ENCODE measurements at places on chromosomes 12 and 14. TPM values are rescaled to one million over a fixed set of nuclear protein-coding genes. Genes with fewer than 3 reads are reported as not detected.

- no peak for DNase-seq
Measured at GRCh38 chr12:66235626-66236281, 46.7 kb downstream of the IRAK3 start.

GRCh38 chr14:52405314-52405713 is 91.2 kb downstream of the PTGER2 start:
- no peak for DNase-seq

DNA sequence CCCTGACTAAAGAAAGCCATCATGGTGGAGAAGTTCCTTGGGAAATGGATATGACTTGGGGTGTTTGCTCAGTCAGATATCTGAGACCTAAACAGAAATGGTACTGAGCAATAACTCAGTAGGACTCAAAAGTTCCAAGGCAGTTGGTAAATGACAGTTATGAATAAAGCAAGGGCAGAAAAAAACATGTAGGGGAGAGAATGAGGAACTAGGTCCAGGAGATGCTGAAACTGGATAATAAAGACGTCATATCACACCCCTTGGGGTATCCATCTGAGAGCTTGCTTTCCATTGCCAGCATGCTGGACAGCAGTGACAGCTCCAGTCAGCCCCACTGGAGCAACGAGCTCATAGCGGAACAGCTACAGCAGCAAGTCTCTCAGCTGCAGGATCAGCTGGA is 37.5 kb downstream of the RPGRIP1 start:
- no peak for DNase-seq

DNA sequence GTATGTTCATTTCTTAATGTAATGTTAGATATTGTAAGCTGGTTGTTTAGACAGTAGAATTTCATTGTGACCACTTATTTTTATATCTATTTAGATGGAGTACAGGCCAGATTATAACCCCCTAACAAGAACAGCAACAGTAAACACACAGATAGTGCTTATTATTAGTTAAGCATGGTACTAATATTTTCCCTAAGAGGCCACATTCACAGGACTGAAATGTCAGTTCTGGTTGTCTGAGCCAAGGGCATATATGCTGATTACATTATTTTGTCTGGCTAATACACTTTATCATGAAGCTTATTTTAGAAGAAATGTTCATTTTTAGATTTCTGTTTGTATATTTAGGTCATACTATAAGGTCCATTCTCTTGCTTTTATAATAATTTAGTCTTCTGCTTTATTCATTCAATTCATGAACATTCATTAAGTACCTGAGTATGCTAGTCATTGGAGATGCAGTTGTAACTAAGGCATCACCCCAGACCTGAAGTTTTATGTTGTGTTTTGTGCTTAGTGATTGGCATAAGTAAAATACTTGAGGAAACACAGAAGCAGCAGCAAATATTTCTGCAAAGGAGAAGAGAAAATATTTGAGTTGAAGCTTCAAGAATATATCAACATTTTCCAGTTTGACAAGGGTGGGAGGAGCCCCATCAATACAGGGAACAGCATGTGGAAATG is 413.7 kb downstream of the RAD51B start:
- DNase-seq = no peak

GRCh38 chr12:38101753-38102152 is 214.8 kb upstream of the ALG10B start:
- DNase-seq = no peak

DNA sequence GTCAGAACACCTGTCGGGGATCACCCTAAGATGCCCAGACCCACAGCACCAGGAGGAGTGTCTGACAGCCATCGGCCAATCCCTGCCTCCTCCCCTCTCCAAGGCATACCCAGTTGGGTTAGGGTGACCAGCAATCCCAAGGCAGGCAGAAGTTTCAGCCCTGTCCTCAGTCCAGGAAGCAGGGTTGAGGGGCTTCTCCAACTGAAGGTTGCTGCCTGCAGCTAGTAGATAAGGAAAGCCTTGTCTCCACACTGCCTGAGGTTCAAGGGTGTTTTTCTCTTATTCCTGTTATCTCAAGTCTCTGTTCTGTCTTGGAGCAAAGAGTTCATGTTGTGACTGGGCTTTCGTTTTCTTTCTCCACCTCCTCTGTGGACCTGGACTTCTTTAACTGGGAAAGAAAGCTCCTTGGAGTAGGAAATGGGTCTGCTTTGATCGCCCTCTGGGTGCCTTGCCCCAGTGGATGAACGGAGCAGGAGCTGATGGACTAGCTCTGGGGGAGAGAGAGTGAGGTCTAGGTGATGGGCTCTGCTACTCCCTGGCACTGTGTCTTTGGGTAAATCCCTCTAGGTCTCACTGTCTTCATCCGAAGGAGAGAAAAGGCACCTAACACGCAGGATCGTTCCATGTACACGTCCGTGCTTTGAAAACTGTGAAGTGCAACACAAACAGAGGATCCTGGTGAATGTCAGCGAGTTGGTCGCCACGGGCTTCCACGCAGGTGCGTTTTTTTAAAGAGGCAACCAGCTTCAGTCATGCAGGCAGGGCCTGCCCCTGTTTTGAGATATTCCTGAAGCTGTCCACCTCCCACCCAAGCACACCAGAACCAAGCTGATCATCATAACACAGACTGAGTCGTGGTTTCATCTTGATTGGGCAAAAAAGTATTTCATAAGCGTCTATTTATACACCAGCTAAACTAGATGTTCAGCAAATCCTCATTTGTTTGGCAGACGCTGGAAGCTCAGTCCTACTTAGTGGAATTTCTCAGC is 52.5 kb upstream of the FOXN3 start:
- peak; percentile 20 for DNase-seq

DNA sequence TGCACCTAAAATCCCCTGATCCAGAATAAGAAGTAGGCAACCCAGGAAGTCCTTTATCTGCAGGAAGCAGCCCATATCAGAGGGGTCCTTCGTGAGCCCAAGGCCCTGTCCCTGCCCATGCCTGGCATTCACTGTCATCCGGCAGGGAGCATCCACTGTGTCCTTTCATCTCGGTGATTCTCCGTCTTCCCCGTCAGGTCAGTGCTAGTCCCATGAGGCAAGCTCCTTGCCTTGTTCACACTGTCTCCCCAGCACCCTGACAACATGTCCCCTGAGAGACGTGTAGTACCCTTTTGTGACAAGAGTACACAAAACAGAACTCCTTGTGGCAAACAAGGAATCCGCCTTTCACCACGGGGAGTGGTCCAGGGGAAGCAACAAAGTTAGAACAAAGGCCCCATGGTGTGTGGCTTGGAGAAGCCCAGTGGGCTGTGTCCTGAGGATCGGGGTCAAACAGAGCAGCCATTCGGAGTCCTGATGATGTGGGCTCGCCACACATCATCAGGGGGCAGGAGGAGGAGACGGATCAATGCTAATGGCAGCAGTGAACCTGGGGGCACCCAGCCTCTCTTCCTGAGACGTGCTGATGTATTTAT is 112.1 kb downstream of the DICER1 start:
- DNase-seq = no peak

DNA sequence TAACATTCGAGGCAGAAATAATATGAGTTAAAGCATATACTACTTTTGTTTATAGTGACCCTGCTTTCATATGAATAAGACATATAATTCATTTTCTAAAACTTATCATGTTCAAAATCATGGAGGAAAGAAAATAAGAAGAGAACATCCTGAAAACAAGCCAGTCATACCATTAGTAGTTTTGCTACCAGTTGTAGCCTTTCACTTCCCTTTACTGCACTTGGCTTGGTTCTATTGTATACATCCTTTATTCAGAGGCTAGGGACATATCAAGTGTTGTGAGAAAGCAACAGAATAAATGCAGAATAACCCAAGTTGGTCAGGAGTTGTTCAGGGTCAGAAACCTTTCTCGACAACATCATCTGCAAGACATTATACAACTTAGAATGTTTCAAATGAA is 598.7 kb downstream of the SOX5 start:
- no peak for DNase-seq

DNA sequence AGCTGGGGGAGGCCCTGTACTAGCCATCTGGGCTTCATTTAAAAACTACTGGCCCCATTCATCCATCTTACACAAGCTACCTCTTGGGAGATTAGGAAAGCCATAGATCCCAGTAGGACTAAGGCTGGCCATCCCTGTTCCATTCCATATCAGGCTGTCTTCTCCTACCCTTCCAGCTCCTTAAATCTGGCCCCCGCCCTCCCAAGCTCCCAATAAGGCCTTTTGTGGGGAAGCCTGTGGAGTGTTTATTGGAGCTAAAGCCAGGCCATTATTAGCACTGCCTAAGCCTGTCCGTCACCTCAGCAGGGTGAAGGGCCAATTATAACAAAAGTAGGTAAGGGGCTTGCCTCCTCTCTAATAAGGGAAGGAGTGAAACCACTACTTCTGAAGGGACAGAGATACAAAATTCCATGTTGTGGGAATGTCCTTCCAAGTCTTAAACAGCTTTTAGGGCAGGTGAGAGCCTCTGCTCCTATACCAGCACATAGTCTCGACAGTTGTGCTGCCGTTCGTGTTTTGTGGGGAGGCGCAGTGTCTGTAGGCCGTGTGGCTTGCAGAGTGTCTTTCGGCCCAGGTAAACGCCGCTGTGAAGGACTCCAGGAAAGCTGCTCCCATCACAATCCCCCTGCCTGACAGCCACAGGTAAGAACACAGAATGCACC is 3.7 kb downstream of the MYL6 start:
- DNase-seq = peak; percentile 9

DNA sequence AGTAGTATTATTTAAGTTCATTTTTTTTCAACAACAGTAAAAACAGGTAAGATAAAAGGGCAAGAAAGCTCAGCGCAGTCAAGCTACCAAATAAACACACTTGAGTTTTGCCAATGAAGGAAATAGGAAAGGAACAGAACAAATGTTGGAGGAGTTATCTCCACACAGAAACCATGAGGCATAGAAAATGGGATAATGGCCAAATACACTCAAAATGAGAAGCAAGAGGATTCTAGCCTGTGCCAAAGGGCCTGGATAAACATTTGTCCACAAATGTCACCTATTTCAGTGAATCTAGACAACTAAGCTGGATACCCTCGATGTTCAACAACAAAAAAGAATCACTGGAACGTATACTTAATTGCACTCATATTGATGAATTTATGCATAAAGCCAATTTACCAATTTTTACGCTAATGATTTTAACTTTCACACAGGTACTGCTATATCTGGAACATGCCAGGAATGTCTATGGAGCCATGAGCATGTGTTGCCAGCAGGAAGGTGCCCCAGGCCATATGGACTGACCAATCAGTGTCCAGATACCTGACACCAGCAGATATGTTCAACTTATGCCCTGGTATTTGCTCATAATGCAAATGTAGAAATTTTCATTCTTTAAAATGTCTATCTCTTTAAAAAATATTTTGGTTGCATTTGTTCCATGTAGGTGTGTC is 21.1 kb downstream of the ST8SIA1 start:
- no peak for DNase-seq

DNA sequence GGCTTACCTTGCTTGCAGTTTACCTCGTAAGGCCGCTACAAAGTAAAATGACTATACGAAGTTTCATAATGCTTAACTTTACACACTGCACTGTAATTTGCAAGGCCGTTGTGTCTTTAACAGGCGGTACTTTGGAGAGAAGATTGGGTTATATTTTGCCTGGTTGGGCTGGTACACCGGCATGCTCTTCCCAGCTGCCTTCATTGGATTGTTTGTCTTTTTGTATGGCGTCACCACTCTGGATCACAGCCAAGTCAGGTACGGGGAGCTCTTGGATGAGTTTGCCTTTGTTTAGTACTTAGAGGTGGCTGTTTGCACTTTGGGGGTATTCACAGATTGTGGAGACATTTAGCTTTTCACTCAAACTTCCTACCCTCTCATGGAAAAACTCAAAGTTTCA is 167.8 kb downstream of the SLC5A8 start:
- peak; percentile 51 for DNase-seq

- DNase-seq = no peak
Measured at GRCh38 chr14:102728501-102728900, 48.7 kb upstream of the TRAF3 start.

DNA sequence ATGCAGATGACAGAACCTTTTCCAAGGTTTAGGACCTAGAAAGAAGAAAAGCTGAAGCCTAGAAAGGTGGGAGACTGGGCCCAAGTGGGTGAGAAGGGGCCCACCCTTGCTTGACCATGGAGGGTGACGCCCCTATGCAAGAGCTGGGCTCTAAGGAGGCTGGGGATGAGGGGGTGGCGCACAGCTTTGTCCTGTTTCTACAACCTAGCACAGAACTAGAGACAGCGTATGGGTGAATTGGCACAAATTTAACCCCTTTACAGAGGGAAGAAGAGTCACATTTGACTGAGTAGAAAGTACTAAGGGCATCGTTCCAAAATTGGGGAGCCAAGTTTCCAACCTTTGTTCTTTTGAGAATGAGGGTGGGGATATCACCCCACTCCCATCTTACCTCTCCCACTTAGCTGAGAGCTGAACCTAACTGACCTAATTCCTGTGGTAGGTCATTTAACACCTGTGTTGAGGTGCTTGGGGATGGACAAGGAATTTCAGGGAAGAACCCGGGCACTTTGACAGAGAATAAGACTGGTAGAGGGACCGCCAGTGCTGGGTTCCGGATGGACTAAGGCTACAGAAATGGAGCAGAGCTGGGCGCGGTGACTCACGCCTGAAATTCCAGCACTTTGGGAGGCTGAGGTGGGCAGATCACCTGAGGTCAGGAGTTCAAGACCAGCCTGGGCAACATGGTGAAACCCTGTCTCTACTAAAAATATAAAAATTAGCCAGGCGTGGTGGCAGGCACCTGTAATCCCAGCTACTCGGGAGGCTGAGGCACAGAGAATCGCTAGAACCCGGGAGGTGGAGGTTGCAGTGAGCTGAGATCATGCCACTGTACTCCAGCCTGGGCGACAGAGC is 5.2 kb downstream of the NFKBIA start:
- peak; percentile 22 for DNase-seq

- DNase-seq = no peak
Measured at GRCh38 chr14:42499137-42499536, 892.5 kb downstream of the LRFN5 start.

DNA sequence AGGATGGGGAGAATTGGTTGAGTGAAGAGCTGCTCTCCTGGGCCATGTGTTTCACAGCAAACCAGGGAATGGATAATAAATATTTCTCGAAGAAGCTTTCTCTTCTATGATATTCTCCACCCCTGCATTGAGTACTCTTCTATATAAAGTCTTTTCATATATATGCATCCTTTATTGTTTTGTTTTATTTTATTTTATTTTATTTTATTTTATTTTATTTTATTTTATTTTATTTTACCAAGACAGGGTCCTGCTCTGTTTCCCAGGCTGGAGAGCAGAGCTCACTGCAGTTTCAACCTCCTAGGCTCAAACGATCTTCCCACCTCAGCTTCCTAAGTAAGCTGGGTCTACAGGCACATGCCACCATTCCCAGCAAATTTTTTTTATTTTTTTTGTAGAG is 85.8 kb downstream of the SCN8A start:
- no peak for DNase-seq

Gene GNG2
- 18.3 TPM for polyA plus RNA-seq

Gene RPGRIP1
- polyA plus RNA-seq = not detected

Gene MRPL52
- 106 TPM for polyA plus RNA-seq

Gene RNASE7
- not detected for polyA plus RNA-seq

Gene PTCSC3
- not detected for polyA plus RNA-seq

Gene FSCB
- polyA plus RNA-seq = not detected

Gene ACSS3
- polyA plus RNA-seq = 0.54 TPM

Data from small intestine (tissue), 16 donors.